ENCODE measurements at places on chromosomes 5 and 9. TPM values are rescaled to one million over a fixed set of nuclear protein-coding genes. Genes with fewer than 3 reads are reported as not detected.
A peak's percentile ranks its signal among the peaks of the same experiment; 100 is the strongest.

GRCh38 chr9:133709015-133709611, 29.0 kb downstream of the SARDH start:
- DNase-seq, result no peak

GRCh38 chr5:158800481-158800880, 299.2 kb downstream of the EBF1 start:
- no peak for DNase-seq

SGCD gene
- polyA plus RNA-seq, result 3.8 TPM

UAP1L1 gene
- 40.1 TPM for polyA plus RNA-seq

- no peak for DNase-seq
Measured at GRCh38 chr5:116044073-116044472, 11.8 kb downstream of the ARL14EPL start.

DNA sequence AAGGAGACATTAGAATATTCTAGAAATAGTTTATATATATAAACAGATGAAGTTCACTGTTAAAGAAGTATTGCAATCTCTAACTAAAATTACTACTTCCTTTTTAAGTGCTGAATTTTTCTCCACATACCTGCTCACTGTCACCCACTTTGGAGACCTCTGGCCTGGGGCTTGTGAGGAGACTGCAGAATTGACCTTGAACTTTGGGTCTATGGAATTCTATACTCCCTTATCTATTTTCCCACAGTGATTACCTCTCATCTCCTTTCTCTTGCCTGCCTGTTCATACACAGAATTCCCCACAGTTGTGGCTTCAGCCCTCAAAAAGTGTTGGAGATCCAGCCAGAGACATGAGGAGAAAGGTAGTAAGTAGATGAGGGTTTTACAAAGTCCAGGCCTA, 45.4 kb downstream of the LARP1 start:
- no peak for DNase-seq

DNA sequence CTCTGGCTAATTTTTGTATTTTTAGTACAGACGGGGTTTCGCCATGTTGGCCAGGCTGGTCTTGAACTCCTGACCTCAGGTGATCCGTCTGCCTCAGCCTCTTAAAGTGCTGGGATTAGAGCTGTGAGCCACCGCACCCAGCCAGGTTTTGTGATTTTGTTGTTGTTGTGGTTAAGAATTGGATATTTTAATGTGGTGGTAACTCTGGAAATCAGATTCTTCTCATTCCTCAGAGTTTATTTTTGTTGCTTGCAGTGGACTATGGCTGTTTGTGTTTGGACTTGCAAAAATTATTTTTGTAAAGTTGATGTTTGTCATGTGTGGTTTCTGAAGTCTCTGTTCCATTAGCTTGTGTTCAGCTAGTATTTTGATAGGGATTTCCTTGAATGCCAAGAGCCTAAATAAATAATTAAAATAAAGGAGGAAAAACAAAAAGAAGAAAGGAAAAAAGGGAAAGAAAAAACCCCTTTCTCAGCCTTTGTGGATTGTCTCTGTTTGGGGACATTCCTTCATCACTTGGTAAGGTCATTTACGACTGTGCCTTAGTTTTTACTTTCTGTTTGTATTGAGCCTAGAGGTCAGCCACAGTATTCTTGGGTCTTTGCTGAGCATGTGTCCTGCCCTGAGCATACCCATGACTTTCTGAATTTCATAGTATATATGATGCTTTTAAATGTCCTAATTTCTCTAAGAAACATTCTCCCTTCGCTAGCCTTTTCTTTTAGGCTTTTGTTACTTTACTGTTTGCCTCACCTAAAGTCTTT, 37.3 kb downstream of the PBX3 start:
- no peak for DNase-seq

SPATA31E1 gene
- 0.05 TPM for polyA plus RNA-seq

DNA sequence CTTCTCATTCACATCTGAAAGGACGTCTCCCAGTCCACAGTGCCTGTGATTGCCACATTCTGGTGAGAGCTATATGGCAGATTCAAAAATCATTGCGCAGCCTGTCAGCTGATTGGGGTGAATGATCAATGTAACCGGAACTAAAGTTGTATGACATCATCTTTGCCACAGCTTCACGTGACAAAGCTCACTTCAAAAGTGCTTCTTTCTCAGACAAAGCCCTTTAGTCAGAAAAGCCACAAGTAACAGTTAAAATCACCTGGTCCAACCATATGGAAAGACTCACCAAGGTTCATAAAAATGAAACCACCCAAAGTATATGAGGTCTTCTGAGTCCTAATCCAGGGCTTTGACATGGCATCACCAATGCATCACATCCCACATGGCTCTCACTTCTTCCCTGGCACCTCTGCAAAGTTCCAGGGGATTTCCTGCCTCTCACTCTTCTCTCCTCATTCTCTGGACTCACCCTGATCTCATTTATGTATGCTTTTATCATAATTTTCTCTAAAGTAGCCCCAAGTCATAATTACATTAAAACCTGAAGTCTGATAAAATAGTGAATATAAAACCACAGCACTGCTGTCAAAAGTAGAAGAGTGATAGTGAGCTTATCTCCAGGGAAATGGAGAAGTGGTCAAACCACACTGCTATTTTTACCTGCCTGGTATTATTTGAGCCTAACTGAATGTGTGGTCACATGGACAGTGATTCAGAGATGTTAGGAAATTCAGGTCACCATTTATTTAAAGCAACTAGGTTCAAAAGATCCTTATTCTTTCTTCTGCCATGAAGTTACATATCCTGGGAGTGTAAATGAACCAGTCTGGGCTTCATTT, 193.1 kb upstream of the PTGER4 start:
- peak; percentile 12 for DNase-seq

INSYN2B gene
- not detected for polyA plus RNA-seq

DNA sequence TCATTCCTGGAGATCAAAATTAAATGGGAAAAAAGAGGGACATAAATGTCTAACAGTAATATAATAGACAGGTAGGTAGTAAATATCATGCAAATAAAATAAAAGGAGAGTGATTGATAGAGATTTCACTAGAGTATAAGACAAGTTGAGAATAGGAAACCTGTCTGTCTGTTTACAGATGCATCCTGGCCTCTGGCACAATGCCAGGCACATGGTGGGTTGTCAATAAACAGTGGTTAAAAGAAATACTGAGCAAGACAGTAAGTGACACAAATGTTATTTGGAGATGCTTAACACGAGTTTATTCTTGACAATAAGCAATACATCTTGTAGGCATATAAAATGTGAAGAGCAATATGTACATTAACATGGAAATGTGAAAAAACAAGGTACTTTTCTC, 33.3 kb downstream of the RICTOR start:
- DNase-seq, result no peak

- DNase-seq, result no peak
Measured at GRCh38 chr9:127628758-127629467, 16.8 kb downstream of the STXBP1 start.

DNA sequence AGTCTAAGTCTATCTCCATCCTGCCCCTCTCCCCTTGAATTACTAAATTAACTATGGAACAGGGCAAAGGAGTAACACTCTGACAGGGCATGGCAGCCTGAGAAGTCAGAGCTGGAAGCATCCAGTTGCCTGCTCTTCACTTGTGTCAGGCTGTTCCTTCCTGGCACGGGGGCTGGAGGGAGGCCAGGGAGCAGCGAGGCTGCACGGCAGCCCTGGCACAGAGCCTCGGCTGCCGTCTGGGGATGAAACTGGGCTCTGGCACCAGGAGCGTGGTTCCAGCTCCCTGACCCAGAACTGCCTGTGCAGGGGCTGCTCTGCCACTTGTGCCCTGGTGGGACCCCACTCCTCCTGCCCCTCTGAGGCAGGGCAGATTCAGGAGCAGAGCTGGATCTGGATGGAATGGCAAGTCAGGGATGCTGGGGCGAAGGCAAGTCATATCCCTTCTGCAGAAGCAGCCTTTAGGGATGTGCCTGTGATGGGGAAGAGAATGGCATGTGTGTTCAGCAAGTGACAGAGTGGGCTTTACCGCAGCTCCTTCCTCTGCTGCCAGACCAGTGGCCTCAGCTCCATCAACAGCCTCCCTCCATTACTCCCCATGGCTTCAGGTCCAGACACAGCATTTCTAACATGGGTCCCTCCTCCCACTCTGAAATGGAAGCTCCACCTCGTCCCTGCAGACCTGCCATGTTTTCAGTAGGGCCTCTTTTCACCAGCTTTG, 42.2 kb upstream of the PDE8B start:
- peak; percentile 12 for DNase-seq

PRELID2 gene
- 15.6 TPM for polyA plus RNA-seq

- DNase-seq, result no peak
Measured at GRCh38 chr5:158326256-158326655, 467.3 kb upstream of the CLINT1 start.

- DNase-seq, result no peak
Measured at GRCh38 chr9:15249042-15249818, 57.8 kb downstream of the TTC39B start.

DNA sequence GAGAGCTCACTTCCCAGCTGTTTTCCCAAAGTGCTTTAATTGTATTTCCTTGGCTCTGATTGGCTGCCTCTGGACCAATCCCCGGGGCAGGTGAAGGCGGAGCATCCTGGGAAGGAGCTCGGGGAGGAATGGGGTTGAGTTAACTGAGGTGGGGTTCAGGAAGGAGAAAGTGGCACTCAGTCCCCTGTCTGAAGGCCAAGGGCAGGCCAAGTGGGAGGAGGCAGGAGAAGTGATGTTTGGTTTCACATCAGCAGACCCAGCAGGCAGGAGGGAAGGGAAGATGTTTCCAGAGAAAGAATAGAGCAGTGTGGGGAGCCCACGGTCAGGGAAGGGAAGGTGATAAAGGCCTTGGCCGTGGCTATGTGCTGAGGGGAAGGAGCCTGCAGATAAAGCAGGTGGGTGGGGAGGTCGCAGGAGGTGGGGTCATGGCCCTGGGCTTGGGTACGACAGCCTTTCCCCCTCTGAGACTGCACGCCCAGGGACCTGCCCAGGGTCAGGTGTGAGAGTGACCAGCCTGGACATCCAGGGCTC, 3.1 kb downstream of the TSPAN17 start:
- no peak for DNase-seq

- DNase-seq, result peak; percentile 77
Measured at GRCh38 chr9:89605465-89606048, 745 bp downstream of the GADD45G start.

GRCh38 chr9:126838055-126838811, 22.2 kb upstream of the ZBTB34 start:
- no peak for DNase-seq

BARX1 gene
- 0.47 TPM for polyA plus RNA-seq

Data from hepatocyte (in vitro differentiated cells).